ENCODE measurements at places on chromosomes 6 and 20.

- DNase-seq: no peak
Observed at GRCh38 chr20:39778847-39779604, 816.9 kb downstream of the DHX35 start.

DNA sequence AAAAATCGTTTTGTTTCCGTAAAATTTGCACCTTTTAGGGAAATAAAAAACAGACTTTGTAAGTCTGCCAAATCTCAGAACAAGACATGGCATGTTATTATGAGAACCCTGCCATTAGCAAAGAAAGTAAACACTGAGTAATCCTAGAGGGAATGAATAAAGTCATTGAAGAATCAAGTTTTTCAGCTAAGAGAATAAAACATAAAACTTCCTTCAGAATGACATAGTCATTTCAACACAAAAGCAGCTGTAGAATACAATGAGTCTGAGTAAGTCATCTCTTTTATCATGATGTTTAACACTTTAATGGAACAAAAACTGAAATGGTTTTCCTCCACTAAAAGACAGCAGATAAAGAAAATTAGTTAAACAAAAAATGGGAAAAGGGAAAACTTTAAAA lies 10.3 kb upstream of the DST start:
- peak; percentile 82 for DNase-seq

GRCh38 chr6:116465246-116465645 lies 4.1 kb downstream of the CALHM6 start:
- DNase-seq: no peak

GRCh38 chr6:111824608-111825337 lies 48.5 kb downstream of the FYN start:
- no peak for DNase-seq

DNA sequence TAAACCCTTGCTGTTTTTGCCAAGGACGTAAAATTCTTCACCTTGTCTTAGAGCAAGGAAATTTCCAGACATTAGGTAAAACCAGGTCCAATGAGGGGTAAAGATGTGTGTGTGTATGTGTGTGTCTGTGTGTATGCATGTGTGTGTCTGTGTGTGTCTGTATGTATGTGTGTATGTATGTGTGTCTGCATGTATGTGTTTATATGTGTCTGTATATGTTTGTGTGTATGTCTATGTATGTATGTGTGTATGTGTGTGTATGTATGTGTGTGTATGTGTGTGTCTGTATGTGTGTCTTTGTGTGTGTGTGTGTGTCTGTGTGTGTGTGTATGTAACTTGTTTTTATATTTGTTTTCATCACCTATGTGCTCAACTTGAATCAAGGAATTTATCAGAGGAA lies 373.7 kb downstream of the TAF4 start:
- no peak for DNase-seq

- DNase-seq: no peak
Observed at GRCh38 chr6:140597181-140597580, 1222.7 kb upstream of the CITED2 start.

DNA sequence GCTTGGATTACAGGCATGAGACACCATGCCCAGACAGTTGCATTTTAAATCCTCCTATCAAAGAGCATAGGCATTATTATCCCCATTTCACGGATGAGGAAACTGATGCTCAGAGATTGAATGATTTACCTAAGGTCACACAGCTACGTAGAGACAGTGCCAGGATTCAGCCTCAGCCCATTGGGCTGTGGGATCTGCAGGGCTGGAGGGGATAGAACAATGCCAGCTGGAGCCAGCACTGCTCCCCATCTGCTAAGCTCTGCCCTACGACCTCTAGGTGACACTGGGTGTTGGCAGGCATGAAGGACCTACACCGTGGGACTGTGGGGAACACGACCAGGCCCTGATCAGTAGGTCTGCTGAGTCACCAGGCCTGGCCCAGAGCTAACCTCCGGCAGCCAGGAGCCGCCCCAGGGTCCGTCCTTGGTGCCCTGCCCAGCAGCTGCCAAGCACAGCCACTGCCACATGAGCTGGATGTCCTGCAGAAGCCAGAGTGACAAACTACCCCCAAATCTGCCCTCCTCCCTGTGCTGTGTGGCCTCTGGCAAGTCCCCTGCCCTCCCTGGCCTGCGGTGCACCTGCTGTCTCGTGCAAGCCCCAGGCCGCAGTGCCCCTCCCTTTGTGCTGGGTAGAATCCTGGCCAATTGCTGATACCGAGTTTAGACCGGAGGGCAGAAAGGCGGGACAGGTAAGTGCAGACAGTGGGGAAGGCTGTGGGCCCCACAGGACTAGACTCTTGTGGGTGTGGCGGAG lies 47.6 kb upstream of the PTGIS start:
- DNase-seq: no peak

GRCh38 chr20:50926530-50926929 lies 4.7 kb downstream of the ADNP start:
- no peak for DNase-seq

DNA sequence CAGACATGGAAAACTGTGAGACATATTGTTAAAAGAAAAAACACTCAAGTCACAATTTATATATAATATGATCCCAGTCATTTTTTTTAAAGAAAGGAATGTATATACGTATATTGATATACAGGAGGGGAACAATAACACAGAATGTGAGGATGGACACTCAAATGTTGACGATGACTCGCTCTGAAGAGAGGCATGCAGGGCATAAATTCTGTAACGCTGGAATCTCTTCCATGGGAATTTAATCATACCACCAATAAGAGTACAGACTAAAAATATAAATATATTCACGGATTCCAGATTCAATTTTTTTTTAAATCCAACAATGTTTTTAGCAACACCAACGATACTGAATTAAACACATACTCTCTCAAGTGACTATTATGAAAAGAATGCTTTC lies 106.9 kb upstream of the CCDC28A start:
- no peak for DNase-seq

DNA sequence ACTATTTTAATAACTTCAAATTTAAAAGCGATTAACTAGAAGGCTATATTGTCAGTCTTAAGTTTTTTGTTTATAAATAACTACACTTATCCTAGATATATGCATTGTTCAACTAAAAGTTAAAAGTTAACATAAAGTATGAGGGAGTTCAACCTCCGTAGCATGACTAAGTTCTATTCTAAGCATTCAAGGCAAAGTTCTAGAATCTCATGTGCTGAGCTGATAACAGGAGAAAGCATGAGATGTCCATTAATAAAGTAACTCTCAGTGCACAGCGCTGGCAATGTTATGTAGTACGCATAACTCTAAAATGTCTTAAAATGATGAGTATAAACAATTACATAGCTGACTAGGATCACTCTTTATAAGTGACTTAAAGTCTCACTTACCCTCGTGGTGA lies 264.8 kb downstream of the RNGTT start:
- DNase-seq: no peak

DNA sequence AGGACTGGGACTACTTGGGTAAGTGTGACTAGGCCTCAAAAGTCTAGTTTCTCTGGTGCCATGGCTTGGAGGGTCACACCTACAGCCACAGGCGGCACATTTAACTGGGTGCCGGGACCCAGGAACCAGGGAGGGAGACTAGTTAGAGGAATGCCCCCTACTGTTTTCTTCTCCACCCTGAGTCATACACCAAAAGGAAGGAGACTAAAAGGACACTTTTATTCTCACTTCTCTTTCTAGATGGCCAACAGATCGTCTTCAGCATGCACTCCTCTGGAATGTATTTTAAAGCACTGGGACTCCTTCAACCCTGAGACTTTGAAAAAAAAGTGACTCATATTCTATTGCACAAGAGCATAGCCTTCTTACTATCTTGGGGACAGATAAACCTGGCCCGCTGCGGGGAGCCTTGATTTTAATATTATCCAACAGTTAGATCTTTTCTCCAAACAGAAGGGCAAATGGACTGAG lies 33.4 kb downstream of the PLN start:
- DNase-seq: peak; percentile 54

DNA sequence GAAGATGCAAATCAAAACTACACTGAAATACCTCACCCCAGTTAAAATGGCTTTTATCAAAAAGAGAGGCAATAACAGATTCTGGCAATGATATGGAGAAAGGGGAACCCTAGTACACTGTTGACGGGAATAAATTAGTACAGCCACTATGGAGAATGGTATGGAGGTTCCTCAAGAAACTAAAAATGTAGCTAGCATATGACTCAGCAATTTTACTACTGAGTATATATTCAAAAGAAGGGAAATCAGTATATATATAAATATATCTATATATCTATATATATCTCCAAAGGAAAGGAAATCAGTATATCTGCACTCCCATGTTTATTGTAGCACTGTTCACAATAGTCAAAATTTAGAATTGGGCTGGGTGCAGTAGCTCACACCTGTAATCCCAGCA lies 113.9 kb downstream of the KLHL32 start:
- DNase-seq: no peak

- DNase-seq: no peak
Observed at GRCh38 chr6:42383421-42384205, 68.1 kb downstream of the TRERF1 start.

GRCh38 chr6:2449572-2449940 lies 204.2 kb upstream of the GMDS start:
- no peak for DNase-seq

DNA sequence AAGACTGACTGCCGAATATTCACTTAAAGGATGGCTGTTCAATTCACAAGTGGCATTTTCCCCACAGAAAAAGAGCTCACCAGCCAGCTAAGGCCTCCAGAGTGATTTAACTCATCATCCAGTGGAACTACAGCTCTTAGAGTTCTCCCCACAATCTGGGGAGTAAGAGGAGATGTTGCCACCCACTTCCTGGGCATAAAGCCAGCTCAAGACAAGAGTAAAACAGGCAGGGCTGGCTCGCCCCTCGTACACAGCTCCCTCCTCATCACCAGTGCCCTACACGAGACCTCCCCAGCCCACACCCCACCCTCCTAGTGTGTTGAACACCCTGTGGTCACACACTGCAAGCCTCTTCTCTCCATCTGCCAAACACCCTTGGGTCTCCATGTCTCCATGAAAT lies 47.2 kb upstream of the IPCEF1 start:
- DNase-seq: peak; percentile 72

- DNase-seq: no peak
Observed at GRCh38 chr20:61991476-61991875, 74.2 kb downstream of the TAF4 start.

- no peak for DNase-seq
Observed at GRCh38 chr6:92362404-92362803, 1057.0 kb downstream of the EPHA7 start.

DNA sequence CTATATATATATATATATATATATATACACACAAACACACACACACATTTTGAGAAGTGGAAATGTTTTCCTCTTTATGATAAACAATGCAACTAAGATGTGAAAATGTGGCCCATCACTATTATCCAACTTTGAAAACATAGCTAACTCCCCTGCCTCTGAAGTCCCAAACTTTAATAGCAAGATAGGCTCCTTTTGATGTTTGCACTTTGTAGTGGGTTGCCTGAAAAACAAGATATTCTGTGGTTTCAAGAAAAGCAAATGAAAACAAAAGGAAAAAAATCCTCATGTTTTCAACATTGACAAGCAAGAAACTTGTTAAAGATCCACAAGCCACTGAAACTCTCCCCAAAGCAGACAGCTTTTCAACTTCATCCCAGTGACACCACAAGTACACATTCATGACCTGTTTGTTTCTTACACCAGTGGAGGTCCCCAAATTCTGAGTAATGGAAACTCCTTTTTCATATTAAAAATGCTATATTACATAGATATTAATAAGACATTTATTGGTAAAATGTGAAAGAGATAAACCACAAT lies 90.0 kb downstream of the IPCEF1 start:
- no peak for DNase-seq

- DNase-seq: no peak
Observed at GRCh38 chr20:51060301-51060700, 37.4 kb upstream of the KCNG1 start.

DNA sequence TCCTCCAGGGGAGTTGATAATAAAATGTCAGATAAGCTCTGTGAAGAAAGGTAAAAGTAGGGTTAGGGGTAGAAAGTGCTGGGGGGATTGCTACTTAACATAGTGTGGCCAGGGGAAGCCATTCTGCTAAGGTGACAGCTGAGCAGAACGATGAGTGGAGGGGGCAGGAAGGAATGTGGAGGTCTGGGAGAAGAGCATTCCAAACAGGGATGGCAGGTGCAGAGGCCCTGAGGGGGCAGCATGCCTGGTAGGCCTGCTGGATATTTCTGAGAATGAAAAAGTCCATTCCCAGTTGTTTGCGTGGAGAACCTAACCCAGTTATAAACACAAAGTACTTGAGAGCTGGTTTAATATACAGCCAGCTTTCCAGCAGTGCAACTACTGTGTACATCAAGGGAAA lies 9.3 kb downstream of the GFRA4 start:
- no peak for DNase-seq

All from HT1080 (cell line).